NCI-H1694 treated with DMSO at 0.1 percent for 48 hours (cell line): ENCODE measurements at places on chromosomes 4 and X.

- no peak for DNase-seq
These were observed 82.6 kb downstream of the SORBS2 start for GRCh38 chr4:185729391-185729804.

- DNase-seq: no peak
These were observed 10.3 kb downstream of the STAP1 start for GRCh38 chr4:67568820-67569219.

DNA sequence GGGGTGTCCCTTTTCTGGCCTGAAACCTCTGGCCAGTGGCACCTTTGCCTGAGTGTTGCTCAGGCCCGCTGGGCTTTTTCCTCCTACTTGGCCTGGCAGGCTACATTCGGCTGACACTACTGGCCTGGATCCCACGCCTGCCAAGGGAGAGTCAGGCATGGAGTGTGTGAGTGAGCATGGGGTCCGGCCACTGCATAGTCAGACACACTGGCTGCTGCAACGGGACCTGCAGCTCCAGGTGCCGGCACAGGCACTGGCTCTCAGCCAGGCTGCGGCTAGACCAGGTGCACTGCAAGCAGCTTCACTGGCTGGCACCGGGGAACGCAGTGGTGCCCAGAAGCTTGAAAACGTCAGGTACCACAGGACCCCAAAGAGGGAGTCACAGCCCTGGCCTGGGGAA lies 434.9 kb downstream of the ARHGAP24 start:
- no peak for DNase-seq

DNA sequence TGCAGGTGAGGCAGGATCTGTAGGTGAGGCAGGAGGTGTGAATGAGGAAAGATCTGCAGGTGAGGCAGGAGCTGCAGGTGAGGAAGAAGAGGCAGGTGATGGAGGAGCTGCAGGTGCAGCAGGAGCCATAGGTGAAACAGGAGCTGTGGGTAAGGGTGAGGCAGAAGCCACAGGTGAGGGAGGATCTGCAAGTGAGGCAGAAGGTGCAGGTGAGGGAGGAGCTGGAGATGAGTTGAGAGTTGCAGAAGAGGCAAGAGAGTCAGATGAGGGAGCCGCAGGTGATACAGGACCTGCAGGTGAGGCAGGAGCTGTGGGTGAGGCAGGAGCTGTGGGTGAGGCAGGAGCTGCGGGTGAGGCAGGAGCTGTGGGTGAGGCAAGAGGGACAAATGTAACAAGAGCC lies 27.1 kb upstream of the PNMA3 start:
- no peak for DNase-seq

GRCh38 chrX:9569876-9570301 lies 105.0 kb downstream of the TBL1X start:
- no peak for DNase-seq

DNA sequence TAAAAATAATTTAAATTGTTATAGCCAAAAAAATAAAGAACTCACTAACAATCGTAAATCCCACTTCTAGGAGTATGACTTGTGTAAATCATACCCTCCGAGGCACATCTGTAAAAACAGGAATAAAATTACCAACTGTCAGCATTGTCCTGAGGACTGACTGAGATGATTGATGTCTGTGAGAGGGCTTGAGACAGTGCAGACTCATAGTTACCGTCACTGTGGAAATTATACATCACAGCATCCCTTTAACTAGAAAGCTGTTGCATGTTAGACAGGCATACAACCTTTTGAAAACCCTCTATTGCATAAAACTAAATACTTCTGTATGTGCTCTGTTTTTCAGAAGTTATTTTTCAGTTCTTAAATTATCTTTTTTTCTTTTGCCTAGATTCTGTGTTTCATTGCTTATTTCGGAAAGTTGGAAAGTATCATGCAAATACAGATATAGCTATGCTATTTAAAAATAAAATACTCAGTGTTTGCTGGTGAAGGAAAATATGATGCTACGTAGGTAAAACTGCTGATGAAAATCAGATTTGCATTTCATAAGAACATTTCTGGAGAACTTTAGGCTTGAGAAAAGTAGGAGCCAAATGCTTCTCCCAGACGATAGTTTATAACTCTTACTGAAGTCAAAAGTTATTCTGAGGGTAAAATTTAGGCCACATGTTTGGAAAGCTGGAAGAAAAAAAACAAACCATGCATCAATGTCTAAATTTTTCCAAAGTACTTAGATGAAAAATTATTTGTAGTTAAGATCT lies 13.6 kb upstream of the RBPJ start:
- no peak for DNase-seq

GRCh38 chr4:86452924-86453531 lies 93.2 kb upstream of the MAPK10 start:
- DNase-seq: no peak

DNA sequence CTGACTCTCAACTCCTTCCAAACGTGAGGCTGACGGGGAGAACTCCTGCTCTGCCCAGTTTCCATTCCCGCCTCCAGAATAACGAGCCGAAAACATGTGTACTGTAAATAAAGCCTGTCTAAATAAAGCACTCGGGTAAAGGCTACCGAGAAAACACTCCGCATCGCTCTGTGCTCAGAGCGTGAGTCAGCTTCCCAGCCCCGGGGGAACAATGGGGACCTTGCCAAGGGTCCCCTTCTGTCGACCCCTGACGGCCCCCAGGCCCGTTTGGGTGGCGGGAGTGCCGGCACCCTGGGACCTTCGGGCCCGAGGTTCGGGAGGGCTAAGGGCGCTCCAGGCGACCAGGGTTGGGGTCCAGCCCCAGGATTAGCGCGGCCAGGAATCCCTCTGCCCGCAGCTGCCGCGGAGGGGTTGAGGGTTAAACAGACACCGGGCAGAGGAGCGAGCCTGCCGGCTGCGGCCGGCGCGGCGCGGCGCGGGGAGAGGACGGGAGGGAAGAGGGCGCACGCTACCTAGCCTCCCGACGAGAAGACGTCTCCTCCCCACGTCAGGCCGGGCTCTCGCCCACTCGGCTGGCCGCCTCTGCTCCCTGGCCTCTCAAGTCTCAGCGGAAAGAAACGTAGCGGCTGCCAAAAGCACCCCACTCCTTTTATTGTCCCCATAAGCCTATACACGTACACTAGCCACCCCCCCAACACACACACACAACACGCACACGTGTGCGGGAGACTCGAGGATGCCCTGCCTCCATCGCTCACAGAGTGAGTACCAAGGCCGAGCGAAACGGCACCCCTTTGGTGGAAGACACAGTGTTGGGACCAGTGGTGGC lies 85.5 kb downstream of the BCOR start:
- DNase-seq: no peak

- no peak for DNase-seq
These were observed 30.2 kb upstream of the CYP4V2 start for GRCh38 chr4:186161138-186161537.

DNA sequence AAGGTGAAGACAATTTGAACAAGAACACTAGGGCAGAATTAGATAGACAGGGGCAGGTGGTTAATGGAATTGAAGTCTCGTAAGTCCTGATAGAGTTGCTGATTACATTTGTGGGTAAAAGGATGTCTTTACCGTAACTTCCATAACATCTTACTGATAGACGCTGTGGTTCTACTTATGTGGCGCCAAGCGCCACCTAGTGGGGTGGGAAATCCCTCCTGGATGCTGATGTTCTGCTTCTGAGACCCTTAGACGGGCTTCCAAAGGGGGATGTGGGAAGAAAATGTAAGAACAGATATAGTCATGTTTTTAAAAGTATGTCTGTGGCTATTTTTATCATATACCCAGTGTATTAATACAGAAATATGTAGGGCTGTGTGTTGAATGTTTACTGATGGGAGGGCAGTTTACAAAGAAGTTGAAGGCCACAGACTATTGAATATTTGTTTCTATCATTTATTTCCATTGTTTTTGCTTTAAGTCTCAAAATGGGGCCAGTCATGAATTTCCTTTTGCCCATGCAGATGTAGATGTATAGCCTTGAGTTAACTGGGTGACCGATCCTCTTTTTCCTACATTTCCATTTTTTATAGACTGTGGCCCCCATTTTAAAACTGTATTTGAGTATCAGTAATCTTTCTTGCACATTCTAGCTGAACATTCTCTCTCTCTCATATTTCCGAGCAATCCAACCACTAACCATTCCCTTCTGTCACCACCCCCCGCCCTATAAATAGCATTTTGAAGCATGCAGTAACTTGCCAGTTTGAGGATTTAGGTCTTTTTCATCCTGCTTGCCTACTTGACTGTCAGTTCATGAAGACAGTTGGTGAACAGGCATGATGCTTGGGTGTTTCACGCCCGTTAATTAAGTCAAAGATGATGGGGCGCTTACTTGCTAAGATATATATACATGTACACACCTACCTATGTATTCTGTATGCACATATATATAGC lies 12.1 kb upstream of the TLR8 start:
- no peak for DNase-seq
